ENCODE measurements at places on chromosomes 2 and 18.

DNA sequence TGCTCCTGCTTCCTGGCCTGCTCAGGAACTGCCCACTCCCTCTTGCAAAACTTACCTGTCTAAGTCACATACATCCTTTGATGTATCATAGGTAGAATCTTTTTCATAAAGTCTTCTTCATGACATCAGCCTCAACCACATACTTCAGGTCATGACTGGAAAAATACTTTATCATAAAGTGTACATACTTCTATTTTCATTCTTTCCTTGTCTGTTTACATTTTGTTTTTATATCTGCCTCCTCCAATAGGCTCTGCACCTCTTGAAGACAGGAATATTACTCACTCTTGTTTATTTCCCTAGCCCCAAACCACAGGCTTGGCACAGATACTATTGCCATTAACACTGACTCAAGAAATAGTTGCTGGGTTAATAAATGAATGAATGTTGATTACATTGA, 43.6 kb upstream of the ZNF804A start:
- DNase-seq = no peak

DNA sequence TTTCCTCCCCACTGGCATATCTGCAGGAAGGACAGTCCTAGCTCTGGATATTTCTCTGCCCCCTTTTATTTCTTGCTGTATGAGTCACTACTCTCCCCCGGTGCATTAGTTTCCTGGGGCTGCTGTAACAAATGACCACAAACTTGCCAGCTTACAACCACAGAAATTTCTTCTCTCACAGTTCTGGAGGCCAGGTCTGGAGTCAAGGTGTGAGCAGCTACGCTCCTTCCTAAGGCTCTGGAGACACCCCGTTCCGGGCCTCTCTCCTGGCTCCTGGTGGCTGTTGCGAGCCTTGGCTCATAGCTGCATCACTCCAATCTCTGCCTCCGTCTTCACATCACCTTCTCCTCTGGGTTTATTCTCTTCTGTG, 34.1 kb downstream of the PTPRM start:
- no peak for DNase-seq

- DNase-seq = no peak
Measured at GRCh38 chr18:42025491-42025890, 70.5 kb downstream of the PIK3C3 start.

DNA sequence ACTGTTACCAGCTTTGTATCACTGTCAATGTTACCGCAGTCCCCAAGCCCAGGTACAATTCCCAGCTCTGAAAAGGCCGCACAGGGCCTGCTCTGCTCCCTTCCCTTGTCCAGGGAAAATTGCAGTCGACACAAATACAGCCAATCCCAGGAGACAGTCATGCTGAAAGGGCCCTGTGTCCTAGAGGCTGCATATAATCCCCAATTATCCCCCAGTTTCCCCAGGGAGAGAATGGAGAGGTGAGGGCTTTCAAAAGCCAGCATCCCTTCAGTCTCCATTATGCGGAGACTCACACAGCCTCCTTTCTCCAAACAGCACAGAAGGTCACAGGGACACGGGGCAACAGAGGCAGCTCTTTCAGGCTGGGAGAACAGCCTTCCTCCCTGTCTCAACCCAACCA, 17.1 kb upstream of the CTIF start:
- no peak for DNase-seq

DNA sequence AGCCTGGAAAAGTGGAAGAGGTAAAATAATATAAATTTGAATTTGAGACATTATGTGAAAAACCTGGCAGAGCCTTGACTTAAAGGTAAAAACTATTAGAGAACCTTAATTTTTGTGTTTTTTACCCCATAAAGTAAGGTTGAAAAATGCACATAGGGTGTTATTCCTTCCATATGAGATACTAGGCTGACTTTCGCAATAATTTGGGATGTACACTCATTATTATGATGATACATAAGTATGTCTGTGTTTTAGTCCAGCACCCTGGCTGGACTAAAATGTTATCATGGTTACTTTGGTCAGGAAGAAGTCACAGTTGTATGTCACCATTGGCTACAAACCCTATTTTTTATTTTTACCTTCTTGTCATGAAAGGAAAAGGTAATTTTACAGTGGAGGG, 19.8 kb downstream of the NEMP2 start:
- no peak for DNase-seq
